ENCODE measurements at places on chromosomes 2 and 18.

DNA sequence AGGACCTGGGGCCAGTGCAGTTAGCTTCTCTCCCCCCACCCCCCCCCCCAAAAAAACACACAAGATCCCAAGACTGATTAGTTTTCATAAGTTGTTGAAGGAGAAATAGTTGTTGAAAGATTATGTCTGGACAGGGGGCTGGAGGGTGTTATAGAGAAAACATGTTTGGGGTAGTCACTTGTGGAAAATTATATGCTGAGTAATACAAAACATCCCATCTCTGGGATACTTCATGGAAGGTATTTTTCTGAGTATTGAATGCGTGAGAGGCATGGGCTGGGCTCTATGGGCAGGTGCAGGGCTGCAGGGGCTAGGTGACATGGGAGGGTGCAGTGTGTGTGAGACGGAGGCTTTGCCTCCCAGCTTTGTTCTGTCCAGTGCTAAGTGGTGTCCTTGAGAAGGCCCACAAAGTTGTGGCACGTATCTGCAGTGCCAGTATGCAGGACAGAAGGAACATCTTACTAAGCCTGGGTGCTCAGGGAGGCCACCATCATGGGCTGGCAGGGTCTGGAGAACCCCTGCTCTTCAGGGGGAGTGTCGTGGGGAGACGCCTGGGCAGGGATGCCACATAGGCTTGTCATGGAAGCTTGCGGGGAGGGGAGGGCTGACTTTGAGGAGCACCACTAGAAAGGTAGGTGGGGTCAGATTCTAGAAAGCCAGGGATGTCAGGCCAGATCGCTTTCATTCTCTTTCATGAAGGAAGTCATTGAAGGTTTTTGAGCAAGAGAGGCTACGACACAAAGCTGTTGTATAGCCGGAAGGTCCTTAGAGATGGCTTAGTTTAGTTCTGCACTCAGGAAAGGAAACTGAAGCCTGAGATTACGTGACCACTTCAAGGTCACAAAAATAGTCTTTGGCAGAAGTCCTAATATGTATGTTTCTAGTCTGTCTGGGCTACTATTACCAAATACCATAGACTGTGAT is 232.0 kb downstream of the LDLRAD4 start:
- DNase-seq = no peak

GRCh38 chr2:208654056-208654455 is 247.5 kb downstream of the PTH2R start:
- DNase-seq = no peak

GRCh38 chr2:164697688-164698461 is 76.6 kb upstream of the GRB14 start:
- DNase-seq = no peak

DNA sequence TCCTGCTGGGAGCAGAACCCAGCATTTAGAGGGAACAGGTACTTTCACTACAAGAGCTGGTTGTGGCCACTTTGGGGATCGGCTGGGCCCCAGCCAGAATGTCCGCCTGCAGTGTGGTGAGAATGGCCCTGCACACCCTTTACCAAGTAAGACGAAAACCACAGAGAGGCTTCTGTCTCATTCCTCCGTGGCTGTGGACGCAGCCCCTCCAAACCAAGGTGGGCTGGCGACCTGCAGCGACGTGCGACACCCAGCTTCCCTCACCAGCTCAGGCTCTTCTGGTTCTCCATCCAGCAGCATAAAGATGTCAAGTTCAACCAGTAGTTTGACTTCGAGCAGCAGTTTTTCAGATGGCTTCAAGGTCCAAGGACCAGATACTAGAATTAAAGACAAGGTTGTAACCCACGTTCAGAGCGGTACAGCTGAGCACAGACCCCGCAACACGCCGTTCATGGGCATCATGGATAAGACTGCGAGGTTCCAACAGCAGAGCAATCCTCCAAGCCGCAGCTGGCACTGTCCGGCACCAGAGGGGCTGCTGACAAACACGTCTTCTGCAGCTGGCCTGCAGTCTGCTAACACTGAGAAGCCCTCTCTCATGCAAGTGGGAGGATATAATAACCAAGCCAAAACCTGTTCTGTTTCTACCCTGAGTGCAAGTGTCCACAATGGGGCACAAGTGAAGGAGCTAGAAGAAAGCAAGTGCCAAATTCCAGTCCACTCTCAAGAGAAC is 56.2 kb downstream of the WDSUB1 start:
- DNase-seq = no peak

DNA sequence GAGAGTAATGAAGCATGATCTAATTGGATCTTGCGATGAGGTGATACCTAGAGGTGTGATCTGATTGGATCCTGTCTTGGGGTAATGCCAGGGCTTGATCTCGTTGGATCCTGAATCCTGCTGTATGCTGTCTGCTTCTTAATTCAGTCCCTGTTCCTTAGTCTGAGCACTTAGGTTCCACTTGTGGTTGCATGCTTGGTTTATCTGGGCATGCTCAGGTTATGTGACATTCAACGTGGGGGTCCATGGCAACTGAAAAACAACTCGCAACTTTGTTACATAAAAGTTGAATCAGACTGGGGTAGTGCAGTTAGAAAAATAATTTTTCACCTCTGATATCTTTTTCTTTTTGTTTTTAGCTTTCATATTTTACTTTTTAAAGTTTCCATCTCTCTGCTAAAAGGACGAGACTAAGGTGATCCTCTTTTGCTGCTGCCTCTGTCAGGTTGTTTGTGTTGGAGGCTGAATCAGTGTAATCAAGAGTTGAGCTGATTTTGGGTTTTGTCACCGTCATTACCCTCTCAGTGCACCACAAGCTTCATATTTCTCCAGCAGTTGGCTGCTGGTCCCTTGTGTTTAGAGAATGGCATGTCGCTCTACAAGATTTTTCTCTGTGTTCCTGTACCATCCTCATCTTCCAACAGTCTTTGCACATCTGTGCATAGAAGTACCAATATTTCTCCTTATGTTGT is 67.9 kb downstream of the NCOA1 start:
- no peak for DNase-seq

DNA sequence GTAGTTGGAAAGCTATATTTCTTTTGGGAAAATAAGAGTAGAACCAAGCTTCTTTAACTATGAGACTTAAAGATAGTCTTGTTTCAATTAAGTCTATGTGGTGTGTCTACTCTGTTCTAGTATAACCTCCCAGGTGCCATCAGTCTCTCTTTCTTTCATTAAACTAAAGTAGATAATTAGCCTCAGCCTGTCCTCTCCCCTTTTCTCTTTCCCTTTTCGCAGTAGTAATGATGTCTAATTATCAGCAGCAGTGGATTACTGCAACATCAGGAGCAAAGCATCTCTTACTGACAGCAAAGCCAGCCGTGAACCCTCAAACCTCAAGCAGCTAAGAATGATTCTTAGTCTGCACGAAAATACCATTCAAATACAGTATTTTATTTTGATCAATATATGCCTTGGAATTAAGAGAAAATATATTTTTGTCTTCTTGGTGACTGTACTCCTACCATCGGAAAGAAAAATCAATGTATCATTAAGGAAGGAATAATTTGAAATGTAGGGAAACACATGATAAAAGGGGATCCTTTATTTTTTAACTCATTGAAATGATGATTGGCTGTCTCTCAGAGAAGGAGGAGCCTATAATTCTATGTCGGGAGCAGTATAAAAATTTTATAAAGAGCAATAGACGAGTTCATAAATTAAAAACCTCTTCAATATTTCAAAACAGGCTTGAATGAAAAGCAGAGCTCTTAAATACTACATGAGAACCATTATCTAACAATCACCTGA is 4.5 kb downstream of the NOL4 start:
- DNase-seq = no peak

DNA sequence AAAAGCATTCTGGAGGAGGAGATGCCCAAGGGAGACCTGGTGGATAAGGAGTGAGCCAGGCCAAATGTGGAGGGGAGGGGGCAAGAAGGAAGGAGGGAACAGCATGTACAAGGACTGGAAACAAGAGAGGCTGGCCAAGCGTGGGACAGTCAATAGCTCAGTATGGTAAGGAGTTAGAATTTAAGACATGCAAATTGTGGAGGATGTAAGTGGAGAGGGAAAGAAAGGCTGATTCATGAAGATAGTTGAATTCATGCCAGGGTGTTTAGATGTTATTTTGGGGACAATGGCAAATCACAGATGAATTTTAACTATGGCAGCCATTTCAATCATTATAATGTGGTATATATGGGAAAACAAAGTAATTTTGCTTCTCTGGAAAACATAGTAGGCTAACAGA is 462.3 kb downstream of the MEIS1 start:
- no peak for DNase-seq

DNA sequence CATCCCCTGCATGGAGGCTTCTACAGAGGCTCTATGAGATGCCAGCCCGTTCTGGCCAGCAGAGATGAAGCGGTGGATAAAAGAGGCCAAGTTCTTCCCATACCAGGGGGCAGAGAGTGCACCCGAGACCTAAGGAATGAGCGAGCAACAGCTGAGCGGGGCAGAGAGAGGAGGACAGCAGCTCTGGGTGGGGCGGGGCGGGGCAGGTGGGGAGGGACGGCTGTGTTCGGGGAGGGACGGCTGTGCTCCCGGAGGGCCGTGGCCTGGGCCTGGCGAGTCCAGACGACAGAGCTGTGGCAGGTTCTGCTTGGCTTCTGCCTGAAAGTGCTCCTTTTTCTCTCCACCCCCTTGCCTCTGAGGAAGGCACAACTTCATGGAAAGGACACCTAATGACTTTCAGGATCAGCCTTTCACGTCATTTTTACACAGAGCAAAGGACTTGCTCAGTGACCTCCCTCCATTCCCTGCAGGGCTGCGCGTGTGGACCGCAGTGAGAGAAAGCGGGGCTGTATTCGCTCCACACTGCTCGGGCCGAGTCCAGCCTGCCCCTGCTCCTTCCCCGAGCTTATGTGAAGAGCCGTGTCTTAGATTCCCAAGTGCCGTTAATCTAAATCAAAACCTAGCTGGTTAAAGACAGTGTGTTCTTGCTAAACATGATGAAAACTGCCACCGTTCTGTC is 232.9 kb downstream of the HDAC4 start:
- DNase-seq = no peak

DNA sequence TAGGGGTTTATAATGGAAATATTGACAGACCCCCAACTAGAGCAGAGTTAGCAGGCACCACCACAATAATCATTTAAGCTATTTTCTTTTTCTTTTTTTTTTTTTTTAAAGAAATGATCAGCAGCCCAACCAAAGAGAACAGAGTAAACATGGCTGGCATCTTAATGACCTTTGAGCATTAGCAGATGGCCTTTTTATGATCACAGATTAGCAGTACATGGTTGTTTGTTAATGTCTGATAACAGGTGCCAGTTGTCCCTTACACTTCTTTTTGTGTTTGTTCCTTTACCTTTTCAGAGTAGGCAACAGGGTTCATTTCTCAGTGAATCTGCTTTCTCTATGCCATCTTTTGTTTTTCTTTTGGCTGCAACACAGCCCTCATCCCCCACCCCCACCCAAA is 747.0 kb downstream of the BCL11A start:
- no peak for DNase-seq

- no peak for DNase-seq
Measured at GRCh38 chr2:138622613-138623012, 121.0 kb downstream of the SPOPL start.

- no peak for DNase-seq
Measured at GRCh38 chr2:238427435-238428162, 872 bp downstream of the ASB1 start.

- DNase-seq = no peak
Measured at GRCh38 chr2:170229125-170229524, 51.2 kb downstream of the MYO3B start.

DNA sequence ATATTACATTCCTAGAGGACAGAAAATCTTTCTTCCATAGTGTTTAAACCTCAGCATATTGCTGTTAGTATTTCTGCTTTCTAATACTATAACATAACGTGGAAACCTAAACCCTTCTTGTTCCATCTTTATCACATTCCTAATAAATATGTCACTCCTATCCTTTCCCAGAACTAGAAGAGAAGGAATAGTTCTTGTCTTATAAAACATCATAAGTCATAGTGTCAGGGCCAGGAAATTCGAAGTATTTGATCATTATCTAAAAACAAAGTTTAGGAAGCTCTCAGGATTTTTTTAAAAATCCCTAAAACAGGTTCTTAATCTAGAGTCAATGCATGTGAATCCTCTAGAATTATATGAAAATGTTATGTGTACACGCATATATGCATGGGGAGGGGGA is 2.0 kb downstream of the NHEJ1 start:
- no peak for DNase-seq

GRCh38 chr2:234164493-234165413 is 114.3 kb downstream of the SPP2 start:
- peak; percentile 12 for DNase-seq

DNA sequence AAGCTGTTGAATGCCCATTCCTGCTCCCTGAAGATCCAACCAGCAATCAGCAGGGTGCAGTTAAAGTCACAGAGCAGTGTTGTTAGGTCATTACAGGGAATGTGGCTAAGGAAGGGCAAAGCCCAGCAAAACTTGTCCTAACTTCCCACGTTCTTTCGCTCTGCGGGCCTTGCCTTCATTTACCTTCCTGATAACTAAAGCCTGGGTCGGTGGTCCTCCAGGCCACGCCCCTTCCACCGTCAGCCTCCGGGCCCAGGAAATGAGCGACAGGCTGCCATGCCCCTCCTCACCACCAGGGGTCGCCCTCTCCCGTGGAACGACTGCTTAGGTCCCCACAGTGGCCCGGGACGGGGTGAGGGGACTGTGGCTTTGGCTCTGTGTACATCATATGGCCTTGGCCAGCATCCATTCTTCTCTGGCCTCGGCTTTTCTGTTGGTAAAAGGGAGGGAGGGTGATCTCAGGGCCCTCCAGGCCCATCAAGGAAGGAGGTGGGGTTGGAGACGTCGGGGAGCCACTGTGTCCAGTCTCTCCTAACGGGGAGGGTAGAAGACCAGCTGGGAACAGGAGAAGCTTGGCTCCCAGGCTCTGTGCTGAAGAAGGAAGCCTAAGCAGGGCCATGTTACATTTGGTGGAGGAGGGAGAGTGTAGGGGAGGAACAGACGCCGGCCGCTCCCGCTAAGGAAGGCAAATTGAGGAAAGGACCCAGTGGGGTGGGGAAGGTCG is 2.2 kb downstream of the SH2D6 start:
- DNase-seq = peak; percentile 97

GRCh38 chr18:79975985-79976680 is 11.7 kb downstream of the HSBP1L1 start:
- DNase-seq = no peak

DNA sequence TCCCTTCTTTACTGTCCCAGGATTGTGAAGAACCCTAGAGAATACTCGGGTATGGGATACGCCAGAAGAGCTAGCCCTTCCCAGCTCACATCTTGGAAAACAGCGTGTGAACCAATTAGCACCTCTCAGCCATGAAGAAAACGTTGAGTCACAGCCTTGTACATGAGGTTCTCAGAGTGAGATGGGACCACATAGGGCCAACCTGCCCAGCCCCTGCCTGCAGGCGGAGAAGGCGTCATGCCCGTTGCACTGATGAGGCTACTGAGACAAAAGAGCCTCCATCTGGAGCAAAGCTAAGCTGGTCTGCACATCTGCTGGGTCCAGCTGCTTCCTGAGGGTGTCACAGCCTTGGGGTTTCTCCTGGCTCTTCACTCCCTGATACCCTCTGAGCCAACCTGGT is 92.2 kb downstream of the LBH start:
- no peak for DNase-seq

- no peak for DNase-seq
Measured at GRCh38 chr2:74511104-74511989, 2.9 kb upstream of the TLX2 start.

GRCh38 chr2:1137913-1138391 is 187.3 kb downstream of the SNTG2 start:
- DNase-seq = no peak

- no peak for DNase-seq
Measured at GRCh38 chr2:70960833-70961647, 17.4 kb upstream of the ANKRD53 start.

Measured in activated CD4-positive, alpha-beta T cell treated with anti-CD3 and anti-CD28 coated beads, Interleukin-2, amount 50 U/mL, for 24 hours (primary cell).